ENCODE measurements at places on chromosomes 4 and X.

DNA sequence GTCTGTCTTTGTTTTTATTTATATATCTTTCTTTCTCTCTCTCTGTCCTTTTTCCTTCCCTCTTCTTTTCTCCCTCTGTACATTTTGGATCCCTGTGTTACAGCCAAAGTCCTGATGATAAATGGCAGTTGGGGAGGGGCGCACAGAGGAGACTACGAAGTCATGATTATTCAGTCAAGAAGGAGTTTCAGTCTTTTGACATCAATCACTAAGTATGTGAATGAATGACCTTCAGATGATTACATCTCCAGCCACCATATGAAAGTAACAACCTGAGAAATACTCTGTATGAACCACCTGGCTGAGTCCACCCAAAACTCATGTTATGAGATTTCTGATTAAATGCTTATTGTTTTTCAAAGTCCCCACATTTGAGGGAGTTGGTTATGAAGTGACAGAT, 45.0 kb downstream of the UGT2B7 start:
- no peak for DNase-seq

DNA sequence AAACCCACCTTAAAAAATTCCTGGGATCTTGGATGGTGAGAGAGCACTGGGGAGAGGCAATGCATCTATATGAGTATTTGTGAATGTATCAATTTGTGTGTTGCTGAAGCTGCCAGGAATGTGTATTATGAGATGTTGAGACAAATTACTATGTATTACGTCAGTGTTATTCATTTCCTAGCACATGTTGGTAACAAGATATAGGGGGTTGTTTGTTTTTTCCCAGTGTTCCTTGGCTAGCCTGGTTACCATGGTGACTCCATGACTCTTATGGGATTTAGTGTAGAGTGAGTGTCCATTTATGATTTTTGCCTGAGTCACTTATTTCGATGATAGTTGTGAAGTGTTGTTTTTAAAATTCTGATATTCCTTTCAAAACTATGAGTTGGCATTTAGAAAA, 65.6 kb downstream of the RAB40A start:
- DNase-seq: no peak

DNA sequence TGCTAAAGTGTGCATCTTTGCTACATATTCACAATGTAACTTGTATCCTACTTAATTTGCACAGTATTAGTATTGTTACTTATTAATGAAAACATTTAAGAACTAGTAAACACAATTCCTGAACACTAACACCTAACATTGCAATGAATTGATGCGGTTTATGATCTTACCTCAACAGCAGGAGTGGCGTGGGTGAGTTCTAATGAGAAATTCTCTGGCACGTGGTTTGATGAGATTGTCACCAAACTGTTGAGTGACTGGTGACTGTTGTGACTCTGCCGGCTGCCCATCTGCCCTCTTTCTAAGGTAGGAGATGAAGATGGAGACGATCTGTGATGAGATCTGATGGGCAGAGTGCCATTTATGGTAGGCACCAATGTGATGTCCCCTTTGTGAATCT, 2.9 kb downstream of the PCDH18 start:
- DNase-seq: no peak

DNA sequence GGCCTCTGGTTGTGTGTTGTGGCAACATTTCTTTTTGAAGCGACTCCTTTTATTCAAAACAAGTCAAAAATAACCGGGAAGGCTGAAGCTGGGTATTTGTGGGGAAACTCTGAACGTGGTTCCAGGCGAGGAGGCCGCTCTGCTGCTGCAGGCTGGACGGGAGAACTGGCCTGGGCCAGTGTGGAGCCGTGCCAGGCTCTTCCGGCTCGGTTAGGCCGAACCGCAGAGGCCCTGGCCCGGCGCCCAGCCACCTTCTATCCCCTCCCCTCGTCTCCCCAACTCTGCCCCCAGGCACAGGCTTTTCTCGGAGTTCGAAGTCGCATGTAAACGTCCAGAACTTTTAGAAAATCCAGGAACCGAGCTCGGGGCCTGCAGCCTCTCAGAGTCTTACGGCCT, 2.4 kb upstream of the BCOR start:
- peak; percentile 46 for DNase-seq

DNA sequence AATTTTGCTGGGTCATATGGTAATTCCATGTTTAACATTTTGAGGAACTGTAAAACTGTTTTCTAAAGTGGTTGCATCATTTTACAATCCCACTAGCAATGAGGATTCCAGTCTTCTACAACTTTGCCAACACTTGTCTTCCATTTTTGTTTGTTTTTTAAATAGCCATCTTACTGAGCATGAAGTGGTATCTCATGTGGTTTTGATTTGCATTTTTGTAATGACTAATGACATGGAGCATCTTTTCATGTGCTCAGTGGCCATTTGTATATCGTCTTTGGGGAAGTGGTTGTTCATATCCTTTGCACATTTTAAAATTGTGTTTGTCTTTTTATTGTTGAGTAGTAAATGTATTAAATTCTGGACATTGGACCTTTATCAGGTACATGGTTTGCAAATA, 94.7 kb downstream of the TMEM131L start:
- no peak for DNase-seq

- no peak for DNase-seq
Observed at GRCh38 chr4:152599095-152599494, 63.2 kb upstream of the FBXW7 start.

- no peak for DNase-seq
Observed at GRCh38 chr4:93030670-93031069, 726.9 kb downstream of the GRID2 start.

DNA sequence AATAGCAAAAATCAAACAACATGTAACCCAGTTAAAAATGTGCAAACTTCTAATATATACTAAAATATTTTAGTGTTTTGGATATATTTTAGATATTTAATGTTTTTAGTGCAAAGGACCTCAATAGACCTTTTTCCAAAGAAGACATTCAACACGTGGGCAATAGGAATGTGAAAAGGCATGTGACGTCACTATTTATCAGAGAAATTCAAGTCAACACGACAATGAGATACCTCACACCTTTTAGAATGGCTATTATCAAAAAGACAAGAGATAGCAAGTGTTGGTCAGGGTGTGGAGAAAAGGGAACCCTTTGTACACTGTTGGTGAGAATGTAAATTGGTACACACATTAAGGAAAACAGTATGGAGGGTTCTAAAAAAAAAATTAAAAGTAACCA, 115.6 kb upstream of the FAM47B start:
- DNase-seq: no peak

GRCh38 chr4:143374255-143374654, 37.6 kb downstream of the GAB1 start:
- no peak for DNase-seq
